ENCODE measurements at places on chromosomes 6 and 20.

DNA sequence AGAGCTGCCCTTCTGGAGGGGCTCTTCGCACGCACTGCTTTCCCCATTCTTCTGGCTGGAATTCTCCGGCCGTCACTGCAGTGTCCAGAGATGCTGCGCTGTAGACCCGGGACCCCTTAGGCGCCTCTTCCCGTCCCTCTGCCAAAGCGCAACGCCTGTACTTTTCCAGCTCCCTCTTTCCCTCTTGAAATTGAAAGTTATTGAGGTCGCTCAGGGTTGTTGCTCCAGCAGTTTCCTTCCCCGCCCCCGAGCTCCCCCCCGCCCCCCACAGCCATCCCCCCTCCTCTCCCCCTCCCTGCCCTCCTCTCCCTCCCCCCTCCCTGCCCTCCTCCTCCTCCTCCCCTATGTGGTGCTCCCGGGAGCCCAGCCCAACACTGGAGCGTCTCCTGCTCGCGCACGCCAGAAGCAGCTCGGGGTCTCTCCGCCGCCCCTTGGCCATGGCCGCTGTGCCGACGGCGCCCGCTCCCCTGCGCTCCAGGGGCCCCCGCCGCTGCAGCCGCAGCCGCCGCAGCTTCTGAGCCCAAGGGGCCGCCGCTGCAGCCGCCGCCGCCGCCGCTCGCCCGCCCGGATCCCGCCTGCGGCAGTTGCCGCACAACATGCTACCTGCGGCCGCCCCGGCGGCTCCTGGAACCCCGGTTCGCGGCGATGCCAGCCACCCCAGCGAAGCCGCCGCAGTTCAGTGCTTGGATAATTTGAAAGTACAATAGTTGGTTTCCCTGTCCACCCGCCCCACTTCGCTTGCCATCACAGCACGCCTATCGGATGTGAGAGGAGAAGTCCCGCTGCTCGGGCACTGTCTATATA, at the start of gene RSPO3:
RSPO3 (plus strand) TSS at position 374 of the 804 bp plus-strand sequence. CDS start 522 bp downstream, outside the sequence.
- DNase-seq, result no peak

- no peak for DNase-seq
Observed at GRCh38 chr20:8143474-8143873, 11.4 kb downstream of the PLCB1 start.

DNA sequence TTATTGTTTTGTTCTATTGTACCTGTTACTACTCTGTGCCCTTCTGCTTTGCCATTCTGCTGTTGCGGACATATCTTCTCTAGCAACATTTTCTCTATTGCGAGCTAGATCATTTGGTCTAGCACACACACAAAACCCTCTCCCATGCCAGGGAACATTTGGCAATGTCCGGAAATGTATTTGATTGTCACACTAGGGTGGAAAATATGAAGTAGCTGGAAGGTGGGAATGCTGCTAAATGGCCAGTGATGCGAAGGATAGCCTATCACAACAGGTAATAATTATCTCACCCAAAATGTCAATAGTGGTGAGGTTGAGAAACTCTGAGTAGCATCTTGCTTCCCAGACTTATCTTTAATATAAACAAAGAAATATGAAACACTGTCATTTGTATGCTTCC, 331.9 kb downstream of the HTR1B start:
- DNase-seq, result no peak

DNA sequence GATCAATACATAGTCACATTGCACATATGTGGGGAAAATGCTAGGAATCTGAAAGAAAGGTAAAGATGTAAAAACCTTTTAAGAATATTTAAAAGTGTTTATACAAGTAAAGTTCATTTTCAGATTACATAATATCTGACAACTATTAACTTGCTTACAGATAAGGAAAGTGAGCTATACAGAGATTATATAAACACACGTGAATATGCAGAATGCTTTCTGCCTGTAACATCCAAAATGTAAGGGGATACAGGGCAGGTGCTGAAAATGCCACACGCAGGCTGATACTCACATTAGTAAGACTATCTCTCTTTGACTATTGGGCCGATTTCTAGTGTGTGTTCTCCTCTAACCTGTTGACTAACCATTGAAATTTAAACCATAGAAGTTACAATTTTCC, 17.9 kb upstream of the MAP7 start:
- no peak for DNase-seq

- no peak for DNase-seq
Observed at GRCh38 chr6:16103722-16104121, 25.2 kb upstream of the MYLIP start.

DNA sequence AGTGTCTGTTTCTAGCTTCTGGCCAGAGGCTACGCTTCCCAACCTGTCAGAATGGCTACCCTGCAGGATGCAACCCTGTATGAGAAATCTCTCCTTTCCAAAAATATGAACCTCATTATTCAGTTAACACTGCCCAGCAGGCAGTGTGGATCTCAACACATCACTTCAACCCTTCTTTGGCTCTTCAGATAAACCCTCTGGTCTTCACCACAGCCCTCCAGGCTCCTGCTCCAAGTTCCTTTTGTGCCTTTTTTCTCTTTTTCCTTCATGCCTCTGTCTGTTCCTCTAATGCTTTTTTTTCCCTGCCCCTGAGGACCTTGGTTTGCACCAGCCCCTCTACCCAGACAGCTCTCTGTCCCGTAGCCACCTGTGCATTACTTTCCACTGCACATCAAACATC, 207.4 kb downstream of the MYLK4 start:
- no peak for DNase-seq

DNA sequence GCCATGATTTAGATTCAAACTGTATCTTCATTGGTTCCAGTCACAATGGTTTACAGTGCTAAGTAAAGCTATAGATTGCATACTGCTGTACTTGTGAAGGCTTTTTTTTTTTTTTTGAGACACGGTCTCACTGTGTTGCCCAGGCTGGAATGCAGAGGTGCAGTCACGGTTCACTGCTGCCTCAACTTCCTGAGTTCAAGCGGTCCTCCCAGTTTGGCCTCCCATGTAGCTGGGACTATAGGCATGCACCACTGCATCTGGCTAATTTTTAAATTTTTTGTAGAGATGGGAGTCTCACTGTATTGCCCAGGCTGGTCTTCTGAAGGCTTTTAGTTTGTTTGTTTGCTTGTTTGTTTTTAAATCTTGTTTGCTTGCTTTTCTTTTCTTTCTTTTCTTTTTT, 24.9 kb downstream of the ITCH start:
- DNase-seq, result no peak

DNA sequence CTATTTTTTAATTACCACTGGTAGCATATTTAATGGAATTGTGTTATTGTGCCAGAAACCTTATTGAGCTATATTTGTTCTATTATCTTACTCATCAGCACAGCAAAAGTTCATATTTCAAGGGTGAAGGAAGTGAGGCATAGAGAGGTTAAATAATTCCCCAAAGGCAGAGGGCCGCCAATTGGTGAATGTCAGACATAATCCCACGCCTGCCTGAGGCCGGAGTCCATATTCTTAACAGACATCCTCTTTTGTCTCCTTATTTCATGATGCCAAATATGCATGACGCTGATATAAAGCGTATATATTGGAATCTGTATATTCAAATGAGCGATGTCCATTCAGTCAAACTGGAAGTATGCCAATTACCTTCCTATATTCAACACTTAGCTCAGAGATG, 505.0 kb upstream of the SLC35B3 start:
- no peak for DNase-seq

GRCh38 chr6:90323706-90324105, 27.1 kb upstream of the BACH2 start:
- no peak for DNase-seq

- peak; percentile 26 for DNase-seq
Observed at GRCh38 chr6:29005183-29005885, at the start of gene ZNF311. ZNF311 (minus strand) TSS chr6:29005315; CDS start chr6:29003954, 1,361 bp downstream.

DNA sequence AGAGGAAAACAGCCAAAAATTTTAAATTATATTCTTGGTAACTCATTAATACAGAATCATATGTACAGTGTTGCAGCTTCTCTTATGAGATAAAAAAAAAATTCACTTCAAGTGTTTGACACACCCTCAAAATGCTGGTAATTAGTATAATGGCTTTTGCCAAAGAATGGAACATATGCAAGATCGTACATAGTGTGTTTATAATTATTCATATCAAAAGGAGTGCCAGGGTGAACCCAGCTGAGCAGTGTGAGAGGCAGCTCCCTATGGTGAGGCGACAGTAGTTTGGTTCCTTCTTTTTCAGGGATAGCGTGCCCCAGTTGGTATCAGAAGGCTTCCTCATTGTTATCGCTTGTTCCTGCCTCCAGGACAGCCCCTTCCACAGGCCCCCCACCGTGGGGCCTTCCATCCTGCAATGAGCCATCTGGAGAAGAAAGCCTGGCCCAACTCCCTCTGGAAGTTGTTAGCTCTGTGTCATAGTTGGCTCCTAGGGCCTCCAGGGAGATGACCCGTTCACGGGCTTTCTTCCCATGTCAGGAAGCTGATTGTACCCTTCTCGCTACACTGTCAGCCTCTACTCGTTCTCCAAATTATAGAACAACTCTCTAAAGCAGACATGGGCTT, 150.7 kb downstream of the FRK start:
- DNase-seq, result no peak

DNA sequence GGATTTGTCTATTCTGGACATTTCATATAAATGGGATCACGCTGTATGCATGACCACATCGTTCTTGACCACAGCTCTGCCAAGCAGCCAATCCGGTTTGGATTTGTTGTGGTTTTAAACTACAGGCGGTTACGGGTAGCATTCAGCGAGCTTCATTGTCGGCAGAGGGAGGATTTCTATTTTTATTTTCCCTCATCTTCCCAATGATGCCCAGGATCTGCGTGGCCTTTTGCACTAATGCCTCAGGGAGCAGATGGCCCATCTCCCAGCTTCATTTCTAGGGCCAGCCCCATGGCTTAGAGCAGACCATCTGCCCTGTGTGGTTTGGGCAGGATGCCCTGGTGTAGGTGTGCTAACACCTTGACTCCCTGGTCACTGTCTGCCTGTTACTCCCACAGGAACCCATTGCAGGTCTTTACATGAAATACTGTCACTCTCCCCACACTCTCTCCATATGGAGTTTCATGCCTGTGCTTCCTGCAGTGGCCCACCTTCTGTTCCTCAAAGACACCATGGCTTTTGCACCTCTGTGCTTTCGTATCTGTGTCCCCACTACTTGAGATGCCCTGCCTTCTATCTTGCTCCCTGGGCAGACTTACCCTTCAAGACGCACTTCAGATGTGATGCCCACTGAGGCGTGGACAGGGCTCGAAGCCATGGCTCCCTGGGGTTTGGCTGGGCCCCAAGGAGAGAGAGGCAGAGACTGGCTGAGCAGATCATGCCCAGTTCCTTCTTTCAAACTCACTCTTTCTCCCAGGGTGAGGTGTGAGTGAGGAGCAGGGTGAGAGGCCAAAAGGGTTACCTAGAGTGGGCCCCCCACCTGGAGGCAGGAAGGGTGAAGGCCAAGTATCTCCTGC, 26.0 kb downstream of the SDCBP2 start:
- no peak for DNase-seq

DNA sequence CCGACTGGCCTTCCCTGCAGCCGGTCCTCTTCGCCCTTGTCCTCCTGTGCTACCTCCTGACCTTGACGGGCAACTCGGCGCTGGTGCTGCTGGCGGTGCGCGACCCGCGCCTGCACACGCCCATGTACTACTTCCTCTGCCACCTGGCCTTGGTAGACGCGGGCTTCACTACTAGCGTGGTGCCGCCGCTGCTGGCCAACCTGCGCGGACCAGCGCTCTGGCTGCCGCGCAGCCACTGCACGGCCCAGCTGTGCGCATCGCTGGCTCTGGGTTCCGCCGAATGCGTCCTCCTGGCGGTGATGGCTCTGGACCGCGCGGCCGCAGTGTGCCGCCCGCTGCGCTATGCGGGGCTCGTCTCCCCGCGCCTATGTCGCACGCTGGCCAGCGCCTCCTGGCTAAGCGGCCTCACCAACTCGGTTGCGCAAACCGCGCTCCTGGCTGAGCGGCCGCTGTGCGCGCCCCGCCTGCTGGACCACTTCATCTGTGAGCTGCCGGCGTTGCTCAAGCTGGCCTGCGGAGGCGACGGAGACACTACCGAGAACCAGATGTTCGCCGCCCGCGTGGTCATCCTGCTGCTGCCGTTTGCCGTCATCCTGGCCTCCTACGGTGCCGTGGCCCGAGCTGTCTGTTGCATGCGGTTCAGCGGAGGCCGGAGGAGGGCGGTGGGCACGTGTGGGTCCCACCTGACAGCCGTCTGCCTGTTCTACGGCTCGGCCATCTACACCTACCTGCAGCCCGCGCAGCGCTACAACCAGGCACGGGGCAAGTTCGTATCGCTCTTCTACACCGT, 6.1 kb downstream of the UBD start:
- DNase-seq, result peak; percentile 14

DNA sequence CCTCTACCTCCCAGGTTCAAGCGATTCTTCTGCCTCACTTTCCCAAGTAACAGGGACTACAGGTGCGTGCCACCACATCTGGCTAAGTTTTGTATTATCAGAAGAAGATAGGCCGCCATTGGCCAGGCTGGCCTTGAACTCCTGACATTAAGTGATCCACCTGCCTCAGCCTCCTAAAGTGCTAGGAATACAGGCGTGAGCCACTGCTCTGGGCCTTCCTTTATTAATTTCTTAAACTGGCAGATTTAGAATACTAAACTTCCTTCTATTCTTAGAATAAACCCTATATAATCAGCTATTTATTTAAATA, 86.6 kb downstream of the HFE start:
- DNase-seq, result no peak

- DNase-seq, result no peak
Observed at GRCh38 chr6:13412639-13413465, 74.5 kb downstream of the GFOD1 start.

DNA sequence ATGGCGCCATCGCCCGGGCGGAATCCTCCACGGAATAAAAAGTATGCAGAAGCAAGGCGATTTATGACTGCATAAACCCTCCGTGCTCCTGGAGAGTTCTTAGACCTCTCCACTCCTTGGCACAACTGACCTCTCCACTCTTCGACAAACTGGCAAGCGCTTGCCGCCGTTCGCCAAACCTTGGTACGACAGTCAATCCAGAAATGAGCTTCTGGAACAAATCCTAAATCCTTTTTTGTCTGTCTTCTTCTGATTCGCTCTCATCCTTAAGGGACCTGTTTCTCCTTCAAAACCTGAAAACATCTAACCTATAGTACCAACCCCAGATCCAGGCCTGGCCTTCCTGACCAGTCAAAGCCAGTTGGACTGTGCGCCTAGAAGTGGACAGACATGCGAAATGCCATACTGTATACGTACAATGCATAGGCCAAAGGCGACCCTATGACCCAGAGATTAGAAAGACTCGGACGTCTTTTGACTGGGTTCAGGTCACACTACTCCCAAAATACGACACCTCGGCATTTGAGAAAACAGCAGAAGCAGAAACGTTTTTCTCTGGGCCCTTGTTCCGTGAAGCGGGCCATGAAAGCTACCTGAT, 59.4 kb downstream of the TRIM27 start:
- no peak for DNase-seq

- no peak for DNase-seq
Observed at GRCh38 chr6:118740372-118740771, 89.0 kb upstream of the CEP85L start.

GRCh38 chr20:52859156-52859876, 112.8 kb upstream of the TSHZ2 start:
- no peak for DNase-seq

- no peak for DNase-seq
Observed at GRCh38 chr20:45392733-45393132, 14.6 kb upstream of the TP53TG5 start.

GRCh38 chr20:41482647-41483552, 116.3 kb upstream of the EMILIN3 start:
- DNase-seq, result no peak

GRCh38 chr6:24313251-24314141, 44.4 kb downstream of the DCDC2 start:
- DNase-seq, result no peak

Data from activated naive CD4-positive, alpha-beta T cell treated with Interleukin-2 at 50 U/mL for 16 hours (primary cell).